Activated T-cell treated with anti-CD3 and anti-CD28 coated beads, Interleukin-2, amount 50 U/mL, for 24 hours (primary cell): ENCODE measurements at places on chromosomes 5 and 9.
A peak's percentile ranks its signal among the peaks of the same experiment; 100 is the strongest.

- DNase-seq: no peak
Observed at GRCh38 chr9:13205824-13206223, 73.7 kb downstream of the MPDZ start.

DNA sequence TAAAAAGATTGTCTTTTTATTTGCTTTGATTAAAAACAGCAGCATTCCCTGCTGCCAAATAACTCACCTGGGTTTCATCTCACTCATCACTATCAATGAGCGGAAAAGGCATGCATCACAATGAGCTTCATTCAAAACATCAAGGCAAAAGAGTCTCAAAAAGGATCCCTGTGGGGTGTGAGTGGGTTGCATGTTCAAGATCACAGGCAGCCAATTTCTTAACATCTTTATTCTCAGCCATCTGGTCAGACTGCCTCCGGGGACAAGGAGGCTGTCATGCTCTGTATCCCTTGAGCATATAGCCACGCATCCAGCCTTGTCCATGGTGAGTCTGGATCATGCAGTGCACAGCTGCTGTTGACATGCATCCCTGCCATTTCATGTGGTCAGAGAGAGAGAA lies 117.1 kb downstream of the ICE1 start:
- DNase-seq: no peak

- DNase-seq: no peak
Observed at GRCh38 chr5:68802430-68802829, 291.4 kb upstream of the SLC30A5 start.

GRCh38 chr9:69759021-69759420 lies 790 bp downstream of the PTAR1 start:
- no peak for DNase-seq

GRCh38 chr5:132426525-132427138 lies 57.1 kb downstream of the SLC22A5 start:
- DNase-seq: peak; percentile 77
